Placental pericyte (primary cell): ENCODE measurements at places on chromosomes 1 and 21. TPM values are rescaled to one million over a fixed set of nuclear protein-coding genes. Genes with fewer than 3 reads are reported as not detected.

The LCE7A gene
- total RNA-seq = not detected in 2 replicates

The COQ8A gene
- total RNA-seq = 3.7 and 4.6 TPM in 2 replicates

The SEMA4A gene
- total RNA-seq = 0.43 and 0.44 TPM in 2 replicates

The UBL4B gene
- not detected in 2 replicates for total RNA-seq

The SLC9C2 gene
- under 0.01 TPM in 1 of 2 replicates, not detected in the other for total RNA-seq

The TNFSF4 gene
- total RNA-seq = 7.4 and 9.3 TPM in 2 replicates

The C1orf141 gene
- not detected in 2 replicates for total RNA-seq

The S100A13 gene
- total RNA-seq = 40.3 and 68.0 TPM in 2 replicates

The HHIPL2 gene
- total RNA-seq = 0.44 TPM in 1 of 2 replicates, not detected in the other

The MAPKAPK2 gene
- 65.9 and 76.2 TPM in 2 replicates for total RNA-seq

The FAM163A gene
- total RNA-seq = under 0.01 TPM in 1 of 2 replicates, not detected in the other

The AGPAT3 gene
- 52.1 and 59.0 TPM in 2 replicates for total RNA-seq

The NPR1 gene
- total RNA-seq = 0.14 and 0.88 TPM in 2 replicates

The ARHGAP29 gene
- total RNA-seq = 4.2 and 44.5 TPM in 2 replicates

The STPG1 gene
- 2.6 and 7.3 TPM in 2 replicates for total RNA-seq

The GJA8 gene
- not detected in 2 replicates for total RNA-seq

The BACE2 gene
- 10.7 and 18.8 TPM in 2 replicates for total RNA-seq

The SLC30A10 gene
- not detected in 2 replicates for total RNA-seq

The TRIM45 gene
- total RNA-seq = 0.88 and 1.4 TPM in 2 replicates

The DMBX1 gene
- total RNA-seq = not detected in 2 replicates

The DNASE2B gene
- not detected in 2 replicates for total RNA-seq

The RGS4 gene
- total RNA-seq = 2.4 and 538 TPM in 2 replicates

The SNRPE gene
- 30.1 and 48.6 TPM in 2 replicates for total RNA-seq

The PLA2G2F gene
- not detected in 2 replicates for total RNA-seq

The CSF3R gene
- 0.14 TPM in 1 of 2 replicates, not detected in the other for total RNA-seq

The C1orf226 gene
- 0.29 and 1.5 TPM in 2 replicates for total RNA-seq

The ILDR2 gene
- total RNA-seq = under 0.01 and 0.14 TPM in 2 replicates

The GBP2 gene
- total RNA-seq = 8.7 and 39.8 TPM in 2 replicates

The SPRR2E gene
- not detected in 2 replicates for total RNA-seq

The KPRP gene
- not detected in 2 replicates for total RNA-seq
